Vagina (tissue), 2 donors: ENCODE measurements at places on chromosomes 2 and 18. TPM values are rescaled to one million over a fixed set of nuclear protein-coding genes. Genes with fewer than 3 reads are reported as not detected.

Gene B3GNT7
- 7.1 TPM for total RNA-seq

Gene CRYGD
- not detected for total RNA-seq

Gene PXDN
- total RNA-seq: 33.6 TPM

Gene MC5R
- 0.74 TPM for total RNA-seq

Gene REG1B
- total RNA-seq: not detected

Gene GLI2
- 16.2 TPM for total RNA-seq

GRCh38 chr2:134706587-134707329 lies 12.0 kb downstream of the TMEM163 start:
- no peak for DNase-seq

GRCh38 chr2:233503947-233504637 lies 62.5 kb downstream of the USP40 start:
- DNase-seq: no peak

GRCh38 chr2:183291436-183291835 lies 167.2 kb downstream of the NUP35 start:
- no peak for DNase-seq

- no peak for DNase-seq
These were observed 6.9 kb downstream of the CD28 start for GRCh38 chr2:203713381-203713780.

- no peak for DNase-seq
These were observed 102.1 kb downstream of the ATAD2B start for GRCh38 chr2:23824777-23825212.

- DNase-seq: no peak
These were observed 32.7 kb upstream of the AGFG1 start for GRCh38 chr2:227439214-227439613.

- DNase-seq: no peak
These were observed 13.5 kb downstream of the ZFP36L2 start for GRCh38 chr2:43212931-43213330.

- no peak for DNase-seq
These were observed 6.7 kb upstream of the CERS6 start for GRCh38 chr2:168449419-168449818.

GRCh38 chr2:218898109-218898878 lies 17.6 kb downstream of the WNT10A start:
- DNase-seq: peak; percentile 79

GRCh38 chr2:20183373-20183772 lies 41.6 kb downstream of the SDC1 start:
- no peak for DNase-seq

- no peak for DNase-seq
These were observed 57.2 kb downstream of the TSHZ1 start for GRCh38 chr18:75267643-75268363.

DNA sequence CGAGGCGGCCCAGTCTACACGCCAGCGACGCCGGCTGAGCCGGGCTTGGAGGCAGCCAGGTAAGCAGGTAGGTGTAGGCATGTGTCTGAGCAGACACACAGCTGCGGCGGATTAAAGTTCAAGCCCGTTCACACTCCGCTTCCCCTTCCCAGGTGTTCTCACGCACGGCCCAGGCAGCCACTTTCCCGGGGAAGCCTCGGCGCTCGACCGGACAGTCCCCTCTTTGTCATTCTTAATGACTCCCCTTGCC lies 367 bp downstream of the TGFA start:
- DNase-seq: no peak

DNA sequence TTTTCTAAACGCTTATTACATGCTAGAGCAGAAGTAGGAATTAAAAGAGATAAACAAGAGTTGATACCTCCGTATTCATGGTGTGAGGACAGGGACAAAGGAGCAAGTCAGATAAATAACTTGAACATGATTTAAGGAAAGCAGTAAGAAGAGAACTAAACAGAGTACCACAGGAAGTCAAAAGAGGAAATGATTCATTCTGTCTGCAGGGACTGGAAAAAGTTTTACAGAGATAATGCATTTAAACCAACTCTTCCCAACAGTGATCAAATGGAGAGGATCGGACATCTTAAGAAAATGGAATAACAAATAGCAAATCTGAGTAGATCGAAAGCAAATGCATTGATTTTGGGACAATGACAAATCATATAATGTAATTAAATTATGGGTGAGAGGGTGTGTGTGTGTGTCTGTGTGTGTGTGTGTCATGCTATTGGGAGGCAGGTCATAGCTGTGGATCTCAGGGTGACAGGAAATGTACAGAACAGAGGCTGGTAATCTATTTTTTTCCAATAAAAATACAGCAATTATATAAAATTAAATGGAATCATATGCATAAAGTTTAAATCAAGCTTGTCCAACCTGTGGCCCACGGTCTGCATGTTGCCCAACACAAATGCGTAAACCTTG lies 113.4 kb downstream of the MC4R start:
- DNase-seq: no peak

- DNase-seq: no peak
These were observed 629.9 kb downstream of the NRXN1 start for GRCh38 chr2:50401772-50402653.
